SW480 (cell line): ENCODE measurements at places on chromosomes 13 and 19.

DNA sequence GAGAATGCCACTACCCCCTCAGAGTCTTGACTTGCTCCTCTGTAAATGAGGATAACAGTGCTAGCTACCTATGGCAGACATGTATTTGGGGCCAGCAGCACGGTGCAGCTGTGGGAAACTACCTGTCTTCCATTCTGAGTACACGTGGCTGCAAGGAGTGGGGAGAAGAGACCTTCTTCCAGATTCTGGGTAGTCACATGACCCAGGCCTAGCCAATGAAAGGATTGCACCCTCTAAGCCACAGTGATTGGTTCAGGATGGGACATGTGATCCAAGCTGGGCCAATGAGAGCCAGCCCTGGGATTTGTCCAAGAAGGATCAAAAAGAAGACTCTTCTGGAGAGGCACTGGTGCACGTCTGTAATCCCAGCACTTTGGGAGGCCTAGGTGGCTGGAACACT is 5.5 kb downstream of the ZNRF4 start:
- DNase-seq = no peak

DNA sequence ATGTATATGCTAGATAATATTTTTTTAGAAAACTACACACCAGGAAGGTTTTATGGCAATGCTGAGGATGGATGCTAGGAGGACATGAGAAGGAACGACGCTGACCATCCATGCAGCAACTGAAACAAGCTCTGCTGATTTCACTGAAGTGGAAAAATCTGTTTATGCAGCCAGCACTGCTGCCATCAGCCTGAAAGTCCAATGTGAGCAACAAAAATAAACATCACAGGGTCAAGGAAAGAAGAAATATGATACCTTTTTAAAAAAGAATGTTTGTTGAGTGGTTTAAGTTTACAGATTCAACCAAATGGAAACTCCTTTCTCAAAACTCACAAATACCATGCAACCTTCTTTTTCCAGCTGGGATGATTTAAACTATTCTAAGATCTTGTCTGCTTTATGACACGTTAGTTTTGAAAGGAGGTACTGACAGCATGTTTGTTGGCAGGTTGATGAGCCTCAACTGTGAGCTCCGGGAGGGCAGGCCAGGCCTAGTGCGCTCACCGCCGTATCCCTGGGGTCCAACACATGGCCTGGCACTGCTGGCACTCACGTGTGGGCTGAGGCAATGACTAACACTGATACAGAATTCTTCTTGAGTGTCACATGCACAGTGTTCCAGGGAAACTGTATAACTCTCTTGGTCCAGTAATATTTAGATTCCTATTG is 46.8 kb downstream of the LATS2 start:
- no peak for DNase-seq

DNA sequence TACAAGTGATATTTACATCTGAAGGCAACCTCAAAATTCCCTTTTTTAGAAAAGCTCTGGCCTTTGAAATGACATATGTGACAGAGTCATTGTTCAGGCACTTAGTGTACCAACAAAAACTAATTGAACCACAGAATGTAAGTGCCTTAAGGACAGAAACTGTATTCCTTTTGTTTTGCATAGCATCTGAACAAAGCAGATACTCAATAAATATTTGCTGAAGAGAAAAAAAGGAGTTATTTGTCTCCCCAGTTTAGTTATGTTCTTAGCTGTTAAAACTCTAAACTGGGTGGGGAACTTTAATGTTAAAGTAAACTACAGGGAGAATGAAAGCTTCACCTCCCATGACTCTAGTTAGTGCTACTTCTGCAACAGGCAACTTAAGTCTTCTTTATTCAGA is 56.8 kb upstream of the KLF5 start:
- no peak for DNase-seq

DNA sequence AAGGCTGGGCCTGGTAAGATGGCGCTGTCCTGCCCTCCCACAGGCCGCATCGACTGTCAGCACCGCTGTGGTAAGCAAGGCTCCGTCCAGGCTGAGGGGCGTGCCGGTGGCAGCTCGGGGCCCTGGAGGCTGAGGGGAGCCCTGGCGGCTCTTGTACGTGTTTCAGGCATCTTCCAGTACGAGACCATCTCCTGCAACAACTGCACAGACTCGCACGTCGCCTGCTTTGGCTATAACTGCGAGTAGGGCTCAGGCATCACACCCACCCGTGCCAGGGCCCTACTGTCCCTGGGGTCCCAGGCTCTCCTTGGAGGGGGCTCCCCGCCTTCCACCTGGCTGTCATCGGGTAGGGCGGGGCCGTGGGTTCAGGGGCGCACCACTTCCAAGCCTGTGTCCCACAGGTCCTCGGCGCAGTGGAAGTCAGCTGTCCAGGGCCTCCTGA is 1.2 kb downstream of the IZUMO4 start:
- DNase-seq = no peak

DNA sequence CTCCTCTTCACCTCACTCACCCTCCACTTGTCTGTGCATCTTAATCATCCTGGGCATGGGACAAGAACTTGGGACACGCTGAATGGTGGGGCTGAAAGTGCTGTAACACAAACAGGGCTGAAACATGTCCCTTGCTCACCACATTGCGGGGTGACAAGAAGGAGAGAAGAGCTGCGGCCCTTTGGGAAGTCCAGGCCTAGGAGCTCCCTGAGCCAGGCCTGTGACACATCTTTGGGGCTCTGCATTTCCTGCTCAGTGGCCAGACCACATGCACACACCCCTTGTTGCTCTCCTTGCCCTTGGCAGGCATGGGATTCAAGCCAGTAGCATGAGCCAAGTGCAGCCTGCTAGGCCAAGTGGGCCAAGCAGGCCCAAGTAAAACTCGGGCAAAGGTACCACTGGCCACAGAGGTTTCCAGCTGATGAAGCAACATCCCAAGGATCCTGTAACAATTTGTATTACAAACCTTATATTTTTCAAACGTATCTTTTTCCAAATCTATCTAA is 1384.3 kb upstream of the PCDH20 start:
- DNase-seq = no peak
